ENCODE measurements at places on chromosomes 2 and 18. TPM values are rescaled to one million over a fixed set of nuclear protein-coding genes. Genes with fewer than 3 reads are reported as not detected.

The SERPINB11 gene
- not detected for polyA plus RNA-seq

The MBP gene
- 11.3 TPM for polyA plus RNA-seq

The VWA3B gene
- polyA plus RNA-seq, result 0.11 TPM

The IKZF2 gene
- 0.84 TPM for polyA plus RNA-seq
